ENCODE measurements at places on chromosomes 4 and X.

DNA sequence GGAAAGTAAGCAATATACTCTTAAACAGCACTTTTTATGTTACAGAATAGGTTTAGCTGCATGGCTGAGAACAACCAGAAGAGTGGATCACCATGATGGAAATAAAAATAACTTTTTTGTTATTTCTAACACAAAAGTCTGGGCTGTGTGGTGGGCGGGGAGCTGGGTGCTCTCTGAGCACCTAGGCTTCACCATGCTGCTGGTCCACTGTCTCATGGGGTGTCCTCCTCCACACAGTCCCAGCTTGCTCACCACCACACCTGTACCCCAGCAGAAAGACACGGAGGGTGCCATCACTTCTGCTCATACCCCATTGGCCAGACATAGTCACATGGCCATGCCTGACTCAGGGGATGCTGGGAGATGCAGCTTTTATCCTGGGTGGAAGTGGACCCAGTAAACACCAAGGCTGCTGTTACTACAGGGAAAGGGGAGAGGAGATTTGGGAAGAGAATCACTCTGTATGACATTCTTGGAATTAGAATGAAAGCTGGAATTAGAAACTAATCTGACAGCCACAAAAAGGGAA, 45.0 kb downstream of the CPZ start:
- DNase-seq = no peak

GRCh38 chr4:134622199-134622598, 420.6 kb upstream of the PABPC4L start:
- DNase-seq = no peak

- DNase-seq = peak; percentile 27
These were observed 251.0 kb downstream of the KCNIP4 start for GRCh38 chr4:21697583-21697982.

DNA sequence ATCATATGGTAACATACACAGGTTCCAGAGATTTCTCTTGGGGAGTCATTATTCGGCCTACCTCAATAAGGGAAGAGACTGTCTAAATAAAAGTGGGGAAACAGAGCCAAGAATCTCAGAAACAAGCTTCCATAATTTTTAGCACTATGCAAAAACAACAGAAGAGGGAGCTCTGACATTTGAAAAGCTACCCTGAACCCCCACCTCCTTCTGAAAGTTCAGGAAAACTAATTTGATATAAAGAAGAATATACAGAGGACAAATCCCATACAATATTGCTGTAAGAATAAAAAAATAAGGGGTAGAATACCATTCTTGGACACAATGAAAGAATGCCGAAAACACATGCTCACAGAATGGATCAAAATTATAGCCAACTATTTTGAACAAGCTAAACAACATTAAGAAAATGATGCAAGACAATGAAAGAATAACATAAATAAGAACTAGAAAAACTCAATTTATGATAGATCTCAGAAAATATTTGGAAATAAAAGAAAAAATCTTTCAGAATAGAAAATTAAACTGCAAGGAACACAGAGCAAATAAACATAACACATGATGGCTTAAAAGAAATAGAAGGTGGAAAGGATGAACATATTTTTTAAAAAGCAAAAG, 14.4 kb upstream of the ZNF41 start:
- no peak for DNase-seq

- no peak for DNase-seq
These were observed 7.4 kb downstream of the PPP2R2C start for GRCh38 chr4:6464842-6465588.

DNA sequence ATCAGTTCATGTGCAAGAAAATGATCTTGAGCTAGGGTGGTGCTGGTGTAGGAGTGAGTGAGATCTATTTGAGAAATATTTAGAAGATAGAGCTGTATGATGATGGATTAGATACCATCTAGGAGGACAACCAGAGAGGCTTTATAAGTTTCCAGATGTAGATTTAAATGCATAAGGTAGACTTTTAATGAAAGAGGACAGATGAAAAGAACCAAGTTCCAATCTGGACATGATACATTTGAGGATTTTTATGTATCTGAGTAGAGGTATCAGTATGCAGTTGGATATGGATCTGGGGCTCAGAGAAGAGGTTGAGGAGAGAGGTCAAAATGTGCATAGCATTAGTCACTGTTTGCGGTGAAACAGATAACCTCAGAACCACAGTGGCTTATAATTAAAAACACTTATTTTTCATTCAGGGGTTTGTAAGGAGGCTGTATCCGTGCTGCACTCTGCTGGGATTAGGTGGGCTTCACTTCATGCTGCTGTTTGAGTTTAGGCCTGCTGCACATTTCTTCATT, 348.7 kb downstream of the BMPR1B start:
- no peak for DNase-seq

DNA sequence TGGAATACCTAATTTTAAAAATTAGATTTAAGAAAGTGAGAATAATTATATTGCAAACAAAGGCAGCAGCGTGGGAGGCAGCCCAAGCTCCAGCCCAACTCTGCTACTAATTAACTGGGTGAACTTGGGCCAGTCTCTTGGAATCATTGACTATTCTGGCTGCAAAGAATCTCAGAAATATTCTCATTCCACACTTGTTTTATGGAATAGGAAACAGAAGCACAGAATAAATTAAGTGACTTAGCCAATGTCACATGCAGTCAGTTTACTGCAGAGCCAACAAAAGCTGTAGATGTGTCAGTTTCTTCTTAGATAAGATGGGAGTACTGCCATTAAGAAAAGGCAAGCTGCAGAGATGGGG, 132.6 kb upstream of the FAM9B start:
- DNase-seq = no peak

GRCh38 chr4:33606951-33607350, 2637.4 kb downstream of the ARAP2 start:
- DNase-seq = no peak

Data from NCI-H1417 (cell line).